T-helper 1 cell treated with Interleukin-12 subunit alpha and Interleukin-12 subunit beta and Interleukin-4 antibody, amounts not matched to agents 30 ng/mL and 1 ng/mL, for 36 hours (primary cell): ENCODE measurements at places on chromosomes 4 and X. TPM values are rescaled to one million over a fixed set of nuclear protein-coding genes. Genes with fewer than 3 reads are reported as not detected.

The GSX2 gene
- total RNA-seq = not detected in 2 replicates

The SERTM2 gene
- not detected in 2 replicates for total RNA-seq

The HNRNPH2 gene
- 44.4 and 46.4 TPM in 2 replicates for total RNA-seq

The NXF2B gene
- not detected in 2 replicates for total RNA-seq
